ENCODE measurements at places on chromosomes 13 and 19.
A peak's percentile ranks its signal among the peaks of the same experiment; 100 is the strongest.

DNA sequence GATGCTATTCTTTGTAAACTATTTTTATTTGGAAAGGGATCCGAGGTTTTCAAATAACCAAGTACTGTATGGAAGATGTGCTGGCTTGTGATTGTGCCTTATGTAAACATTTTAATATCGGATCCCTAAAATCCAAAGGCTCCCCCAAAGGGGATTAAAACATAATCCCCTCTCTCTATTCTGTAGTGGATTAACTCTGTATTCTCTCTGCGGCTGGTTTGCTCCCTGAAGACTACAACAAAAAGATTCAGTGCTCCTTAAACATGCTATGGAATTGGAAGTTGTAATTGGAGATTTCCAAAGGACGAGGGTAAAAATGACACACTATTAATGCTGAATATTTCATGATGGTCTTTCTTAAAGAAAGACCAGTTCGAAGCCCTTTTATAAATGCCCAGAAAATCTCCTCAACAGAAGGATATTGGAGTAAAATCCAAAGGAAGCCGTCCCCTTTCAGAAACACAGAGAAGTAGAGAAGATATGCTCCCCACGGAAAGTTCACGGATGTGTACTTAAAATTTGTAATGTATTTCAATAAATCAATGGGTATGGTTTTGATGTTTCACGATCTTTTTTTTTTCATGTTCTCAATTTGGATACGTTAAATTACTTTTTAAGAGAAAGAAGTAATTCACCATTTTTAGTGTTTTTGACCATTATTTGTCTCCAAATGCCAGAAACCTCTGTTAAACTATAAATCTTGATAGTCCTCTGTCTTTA is 6.5 kb downstream of the MAB21L1 start:
- DNase-seq, result no peak

DNA sequence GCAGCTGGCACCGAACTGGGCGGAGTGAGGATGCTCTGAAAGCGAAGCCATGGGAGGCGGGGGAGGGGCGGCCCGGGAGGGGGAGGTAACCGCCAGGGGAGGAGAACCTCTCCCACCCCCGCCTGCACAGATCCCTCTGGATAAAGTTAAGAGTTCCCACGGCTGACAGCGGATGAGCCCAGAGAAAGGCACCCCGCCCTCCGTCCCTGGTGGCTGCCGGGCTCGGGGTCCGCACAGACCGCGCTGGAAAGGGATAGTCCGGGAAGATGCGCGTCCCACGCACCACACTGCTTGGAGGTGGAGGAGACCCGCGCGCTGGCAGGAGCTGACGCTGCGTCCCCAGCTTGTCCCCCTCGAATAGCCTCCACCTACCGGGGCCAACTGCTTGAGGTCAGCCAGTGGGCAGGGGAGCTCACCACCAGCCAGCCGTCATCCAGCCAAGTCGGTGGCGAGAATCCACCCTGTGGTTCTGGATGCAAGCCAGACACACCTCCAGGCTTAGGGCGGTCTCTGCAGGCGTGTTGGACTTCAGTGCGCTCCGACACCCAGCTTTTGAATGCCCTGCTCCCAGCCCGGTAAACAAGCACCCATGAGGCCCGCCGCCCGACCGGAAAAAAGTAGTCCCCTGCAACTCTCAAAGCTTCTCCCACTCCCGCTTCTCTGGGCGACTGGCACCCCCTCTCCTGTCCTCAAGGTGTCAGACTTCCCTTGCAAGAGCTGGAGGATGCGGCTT is at the start of gene TRPC4:
Gene TRPC4, minus strand, starts transcription at position 17 of the 733 bp plus-strand sequence. CDS start 86,439 bp downstream, outside the sequence.
- peak; percentile 59 for DNase-seq

GRCh38 chr13:43663474-43664090 is 123.2 kb downstream of the ENOX1 start:
- peak; percentile 73 for DNase-seq

GRCh38 chr19:23917856-23918255 is 3.2 kb downstream of the ZNF726 start:
- DNase-seq, result no peak

GRCh38 chr13:110887597-110888333 is 27.1 kb downstream of the ANKRD10 start:
- DNase-seq, result no peak

GRCh38 chr13:24381541-24382265 is 72.3 kb downstream of the C1QTNF9 start:
- DNase-seq, result peak; percentile 39

DNA sequence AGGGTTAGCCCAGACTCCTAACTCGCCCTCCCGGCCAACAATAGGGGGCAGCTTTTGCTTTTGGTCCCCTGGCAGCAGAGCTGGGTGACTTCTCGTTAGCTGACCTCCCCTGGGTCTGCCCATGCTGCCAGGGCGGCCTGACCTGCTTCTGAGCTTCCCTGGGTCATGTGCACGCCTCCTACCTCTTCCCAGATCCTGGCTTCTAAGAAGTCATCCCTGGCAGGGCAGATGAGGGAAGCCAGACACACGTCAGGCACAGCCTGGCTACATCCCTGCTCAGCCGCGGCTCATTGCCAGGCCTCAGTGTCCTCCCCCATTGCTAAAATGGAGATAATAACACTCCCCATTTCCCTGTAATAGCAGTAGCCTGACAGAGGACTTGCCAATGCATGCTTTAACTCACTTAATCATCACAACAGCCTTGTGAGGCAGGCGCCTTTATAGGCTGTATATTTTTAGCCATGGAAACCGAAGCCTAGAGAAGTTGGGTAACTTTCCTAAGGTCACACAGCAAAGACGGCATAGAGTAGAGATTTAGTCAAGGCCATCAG is 2.1 kb downstream of the KCNK6 start:
- DNase-seq, result peak; percentile 27

- no peak for DNase-seq
These were observed 8.7 kb downstream of the SYNGR4 start for GRCh38 chr19:48372904-48373303.

DNA sequence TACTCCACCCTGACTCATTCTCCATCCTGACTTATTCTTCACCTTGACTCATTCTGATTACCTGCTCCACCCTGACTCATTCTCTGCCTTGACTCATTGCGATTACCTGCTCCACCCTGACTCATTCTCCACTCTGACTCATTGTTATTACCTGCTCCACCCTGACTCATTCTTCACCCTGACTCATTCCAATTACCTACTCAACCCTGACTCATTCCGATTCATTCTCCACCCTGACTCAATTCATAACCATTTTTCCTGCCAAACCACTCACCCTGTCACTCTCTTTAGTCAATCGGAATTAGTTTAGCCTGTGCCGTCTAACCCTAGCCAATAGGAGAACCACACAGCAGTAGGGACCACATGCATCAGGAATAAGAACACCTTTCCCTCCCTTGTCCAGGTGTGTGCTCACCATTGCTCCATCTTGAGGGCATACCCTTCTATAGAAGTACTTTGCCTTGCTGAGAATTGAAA is 1227.4 kb upstream of the PCDH20 start:
- DNase-seq, result peak; percentile 66

- DNase-seq, result no peak
These were observed 1.3 kb upstream of the LENG1 start for GRCh38 chr19:54160854-54161253.

DNA sequence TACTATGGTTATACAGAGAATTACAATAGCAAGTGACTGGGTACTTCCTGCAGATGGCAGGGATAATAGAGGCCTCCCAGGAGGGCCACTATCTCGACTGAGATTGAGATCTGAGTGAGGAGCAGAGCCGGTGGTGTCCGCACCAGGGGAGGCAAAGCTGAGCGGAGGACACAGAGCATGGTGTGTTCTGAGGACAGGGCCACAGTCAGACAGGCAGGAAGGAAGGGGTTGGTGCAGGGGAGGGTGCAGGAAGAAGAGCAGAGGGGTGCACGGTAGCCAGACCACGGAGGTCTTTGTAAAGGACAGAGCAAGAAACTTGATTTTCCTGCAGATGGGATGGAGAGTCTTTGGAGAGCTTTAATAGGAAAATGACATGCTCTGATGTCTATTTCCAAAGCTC is 152.4 kb downstream of the SHISA2 start:
- no peak for DNase-seq

GRCh38 chr13:102045731-102046130 is 356.1 kb downstream of the FGF14 start:
- no peak for DNase-seq

DNA sequence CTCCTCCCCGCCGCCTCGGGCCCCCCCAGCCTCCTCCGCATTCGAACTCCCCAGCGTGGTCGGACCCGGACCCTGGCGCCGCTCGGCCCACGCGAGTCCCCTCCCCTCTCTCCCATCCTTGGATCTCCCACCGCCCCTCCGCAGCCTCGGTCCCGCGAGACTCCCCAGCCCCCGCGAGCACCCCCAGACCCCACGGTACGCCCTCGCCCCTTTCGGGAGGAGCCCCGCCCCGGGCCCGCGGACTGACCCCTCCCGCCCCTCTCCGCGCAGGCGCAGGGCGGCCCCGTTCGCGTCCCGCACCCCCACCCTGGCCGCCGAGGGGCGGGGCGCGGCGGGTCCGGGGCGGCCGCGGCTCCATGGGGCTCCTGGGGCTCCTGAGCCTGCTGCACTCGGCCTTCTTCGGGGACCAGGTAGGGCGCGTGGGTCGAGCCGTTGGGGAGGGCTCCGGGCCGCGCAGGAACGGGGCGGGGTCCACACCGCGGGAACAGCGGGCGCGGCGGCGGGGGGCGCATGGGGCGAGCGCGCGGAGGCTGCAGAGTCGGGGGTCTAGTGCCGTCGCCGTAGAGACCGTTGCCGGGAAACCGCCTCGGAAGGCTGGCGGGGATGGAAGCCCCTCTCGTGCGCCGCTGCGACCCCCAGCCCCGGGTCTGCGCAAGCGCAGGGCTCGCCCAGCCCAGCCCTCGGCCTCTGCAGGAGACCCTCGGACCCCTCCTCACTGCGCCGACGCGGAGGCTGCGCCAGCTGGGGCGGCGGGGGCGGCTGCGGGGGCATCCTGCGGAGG is 3.8 kb upstream of the APC2 start:
- DNase-seq, result no peak

DNA sequence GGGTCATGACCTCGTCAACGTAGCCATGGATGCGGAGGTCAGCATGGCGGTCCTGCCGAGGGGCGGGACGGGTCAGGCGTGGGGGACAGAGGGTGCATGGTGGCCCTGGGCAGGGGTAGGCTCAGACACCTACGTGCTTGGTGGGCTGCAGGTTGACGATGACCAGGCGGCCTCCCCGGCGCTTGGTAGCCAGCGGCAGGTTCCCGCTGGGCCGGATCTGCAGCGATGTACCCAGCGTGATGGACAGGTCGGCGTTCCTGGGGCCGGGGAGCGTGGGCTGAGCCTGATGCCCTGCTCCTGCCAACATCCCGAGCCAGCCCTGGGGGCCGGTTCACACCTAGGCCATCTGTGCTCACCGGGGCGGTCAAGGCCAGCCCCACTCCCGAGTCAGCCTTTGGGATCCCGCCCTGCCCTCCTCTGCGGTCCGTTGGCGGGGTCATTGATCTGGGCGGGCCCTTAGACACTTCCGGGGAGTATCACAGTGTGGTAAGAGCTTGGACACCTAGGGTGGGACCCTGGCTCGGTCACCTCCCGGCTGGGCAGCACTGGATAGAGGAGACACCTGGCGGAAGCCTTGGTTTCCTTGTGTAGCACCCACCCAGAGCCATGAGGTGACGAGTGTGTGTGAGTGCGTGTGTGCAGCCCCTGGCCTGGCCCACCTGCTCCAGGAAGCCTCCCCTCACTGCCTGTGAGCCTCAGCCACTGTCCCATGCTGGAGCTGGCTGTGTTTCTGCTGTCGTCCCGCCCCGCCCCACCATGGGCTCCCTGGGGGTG is 7.3 kb downstream of the SIRT6 start:
- DNase-seq, result no peak

GRCh38 chr19:35033067-35034004 is 3.1 kb downstream of the SCN1B start:
- DNase-seq, result no peak

All from IMR-90 (cell line).